ENCODE measurements at places on chromosomes 12 and 14.

DNA sequence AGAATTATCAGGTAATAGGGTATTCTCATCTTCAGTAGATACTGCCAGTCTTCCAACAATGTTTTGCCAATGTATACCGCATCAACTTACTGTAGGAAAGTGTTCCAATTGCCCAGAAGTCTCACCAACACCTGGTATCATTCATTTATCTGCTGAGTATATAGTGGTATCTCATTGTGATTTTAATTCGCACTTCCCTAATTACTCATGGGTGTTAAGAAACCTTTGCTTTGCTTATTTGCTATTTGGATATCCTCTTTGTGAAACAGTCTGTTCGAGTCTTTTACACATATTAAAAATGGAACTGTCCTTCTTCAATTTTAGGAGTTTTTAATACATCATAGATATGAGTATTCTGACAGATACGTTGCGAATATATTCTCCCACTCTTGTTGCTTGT is 6.1 kb downstream of the TM7SF3 start:
- no peak for DNase-seq

DNA sequence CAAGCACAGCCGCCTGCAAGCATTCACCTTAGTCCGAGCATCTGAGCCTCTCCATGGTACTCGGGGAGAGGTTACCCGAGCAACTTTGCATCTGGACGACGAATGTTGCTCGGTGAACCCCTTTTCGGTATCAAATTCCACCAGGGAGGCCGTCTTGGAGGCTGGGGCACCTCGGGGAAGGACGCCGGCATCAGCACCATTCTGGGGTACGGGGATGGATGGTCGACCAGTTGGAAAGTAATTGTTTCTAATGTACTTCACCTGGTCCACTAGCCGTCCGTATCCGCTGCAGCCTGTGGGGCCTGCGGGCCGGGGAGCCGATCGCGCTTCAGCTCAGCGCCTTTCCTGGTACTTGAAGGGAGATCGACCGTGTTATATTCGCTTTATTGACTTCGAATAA is 161.7 kb upstream of the RTL1 start:
- DNase-seq = no peak

GRCh38 chr14:100486025-100486828 is 101.0 kb downstream of the BEGAIN start:
- DNase-seq = peak; percentile 84

DNA sequence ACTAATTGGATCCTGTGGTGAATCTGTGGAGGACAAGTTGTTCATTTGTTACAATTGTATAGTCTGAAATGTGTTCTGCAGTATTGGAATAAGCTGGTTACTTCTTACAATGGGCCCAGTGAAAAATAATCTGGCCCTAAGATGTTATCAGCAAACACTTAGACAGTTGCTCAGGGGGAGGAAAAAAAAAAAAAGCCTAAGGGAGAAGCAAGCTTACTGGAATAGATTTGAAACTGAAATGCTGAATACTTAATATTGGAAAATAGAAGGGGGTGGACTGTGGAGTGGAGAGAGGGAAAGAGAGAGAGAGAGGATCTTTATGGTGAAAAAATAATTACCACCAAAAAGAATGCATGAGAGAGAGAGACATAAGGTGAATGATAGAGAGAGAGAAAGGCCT is 4.0 kb downstream of the FOXG1 start:
- DNase-seq = no peak

- DNase-seq = no peak
Measured at GRCh38 chr14:70047598-70048312, 141.0 kb downstream of the SLC8A3 start.

DNA sequence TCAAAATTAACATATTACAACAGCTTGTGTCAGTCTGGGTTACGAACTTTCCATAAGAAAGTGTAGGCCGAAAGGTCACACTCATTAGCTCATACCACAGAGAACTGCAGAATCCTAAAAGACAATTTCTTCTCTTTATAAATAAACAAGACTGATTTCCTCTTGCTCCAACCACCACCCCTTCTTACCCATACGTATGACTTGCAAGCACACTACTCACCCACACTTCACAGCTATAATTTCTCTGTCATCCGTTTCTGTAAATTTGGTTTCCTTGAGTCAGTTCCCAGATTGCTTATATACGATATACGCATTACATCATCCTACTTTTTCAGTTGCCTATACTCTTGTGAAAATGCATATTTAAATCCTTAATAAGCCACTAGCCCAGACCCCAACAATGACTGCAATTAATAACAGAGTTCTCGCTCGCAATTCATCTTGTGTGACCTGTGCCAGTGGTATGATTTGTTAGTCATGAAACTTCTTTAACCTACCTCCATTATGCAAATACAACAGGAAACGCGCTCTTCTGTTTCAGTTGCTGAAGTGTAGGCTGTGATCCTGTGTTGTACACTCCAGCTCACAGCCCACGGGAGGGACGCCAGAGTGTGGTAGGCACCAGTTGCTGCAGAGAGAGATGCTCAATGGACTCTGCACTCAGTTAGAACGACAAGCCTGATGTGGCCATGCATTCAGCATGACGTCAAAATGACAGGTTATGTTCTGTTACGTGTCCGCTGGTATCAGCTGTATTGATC is 417.6 kb downstream of the PDZRN4 start:
- DNase-seq = no peak

GRCh38 chr14:42198010-42198409 is 591.3 kb downstream of the LRFN5 start:
- DNase-seq = no peak

DNA sequence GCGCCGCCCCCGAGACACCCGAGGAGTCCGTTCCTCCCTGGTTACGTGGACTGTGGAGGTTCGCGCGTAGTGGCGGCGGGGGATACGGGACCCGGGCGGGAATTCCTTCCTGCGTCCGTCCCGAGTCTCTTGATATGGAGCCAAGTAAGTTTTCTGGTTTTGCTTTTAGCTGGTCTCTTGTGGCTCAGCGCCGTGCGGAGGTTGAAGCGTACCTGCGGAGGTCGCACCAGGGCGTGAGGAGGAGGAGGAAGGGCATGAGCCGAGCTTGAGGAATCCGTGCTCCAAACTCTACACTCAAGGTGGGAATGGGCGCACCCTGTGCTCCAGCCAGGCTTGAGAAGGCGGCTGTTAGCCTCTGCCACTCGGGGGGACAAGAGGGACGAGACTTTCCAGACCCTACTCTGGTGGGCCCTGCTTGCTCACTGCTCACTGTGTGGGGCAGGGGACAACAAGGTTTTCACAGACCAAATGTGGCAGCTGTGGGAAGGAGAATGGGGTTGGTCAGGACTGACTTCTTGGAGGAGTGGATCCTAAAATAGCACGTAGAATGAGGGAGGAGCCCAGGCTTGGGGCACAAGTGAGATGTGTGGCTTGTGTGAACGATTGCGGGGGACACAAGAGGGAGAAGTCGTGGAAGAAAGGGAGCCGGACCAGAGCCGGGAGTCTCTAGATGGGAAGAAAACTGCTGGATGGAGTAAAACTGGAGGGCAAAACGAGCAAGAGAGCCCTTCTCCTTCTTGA is 577 bp downstream of the ATG101 start:
- no peak for DNase-seq

- no peak for DNase-seq
Measured at GRCh38 chr14:55313480-55313879, 42.3 kb downstream of the FBXO34 start.

- no peak for DNase-seq
Measured at GRCh38 chr12:131511391-131511802, 199.5 kb upstream of the SFSWAP start.

GRCh38 chr12:2634471-2634870 is 160.3 kb upstream of the FKBP4 start:
- DNase-seq = peak; percentile 25

DNA sequence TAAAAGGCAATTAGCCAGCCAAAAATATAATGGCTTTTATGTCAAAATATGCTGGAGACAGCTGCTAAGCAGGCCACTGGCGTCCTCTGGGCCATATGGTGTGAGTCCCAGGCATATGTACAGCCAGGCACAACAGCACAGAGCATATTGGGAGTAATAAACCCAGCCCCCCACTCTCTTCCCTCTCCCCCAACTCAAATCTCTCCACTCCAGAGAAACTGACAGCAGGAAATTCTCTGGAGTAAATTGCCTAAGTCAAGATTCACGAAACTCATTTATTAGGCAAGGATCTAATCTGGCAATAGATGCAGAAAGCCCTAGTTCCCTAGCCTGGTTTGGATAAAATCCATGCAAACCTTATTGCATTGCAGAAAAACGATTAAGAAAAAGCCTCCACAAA is 147.9 kb upstream of the SEL1L start:
- DNase-seq = no peak

GRCh38 chr12:52612431-52613383 is 5.7 kb downstream of the KRT73 start:
- no peak for DNase-seq

DNA sequence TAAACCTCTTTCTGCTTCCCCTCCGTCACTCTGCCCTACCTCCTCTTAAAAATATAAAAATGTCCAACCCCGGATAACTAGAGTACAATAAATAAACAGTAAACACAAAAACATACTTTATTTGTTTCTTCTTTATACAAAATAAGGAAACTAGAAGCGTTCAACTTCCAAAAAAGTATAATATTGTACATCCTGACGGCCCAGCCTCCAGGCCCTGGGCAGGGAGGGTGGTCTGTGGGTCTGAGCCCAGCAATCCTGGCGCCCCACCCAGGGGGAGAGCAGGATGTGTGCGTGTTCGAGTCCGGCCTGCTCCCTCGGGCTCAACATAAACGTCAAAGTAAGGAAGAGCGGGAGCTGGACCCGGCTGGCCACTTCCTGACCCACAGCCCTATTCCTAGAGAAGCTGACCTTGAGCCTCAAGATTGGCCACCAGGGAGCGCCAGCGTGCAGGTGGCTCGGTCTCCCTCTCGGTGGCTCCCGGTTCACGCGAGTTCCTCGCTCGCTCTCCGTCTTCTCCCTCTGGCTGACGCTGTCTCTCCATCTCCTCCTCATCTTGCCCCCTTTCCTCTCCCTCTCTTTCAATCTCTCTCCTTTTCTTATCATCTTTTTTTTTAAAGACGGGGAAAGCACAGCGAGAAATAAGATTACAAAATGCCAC is 9.4 kb downstream of the LHX5 start:
- peak; percentile 63 for DNase-seq

GRCh38 chr14:89827265-89827664 is 127.3 kb downstream of the EFCAB11 start:
- DNase-seq = no peak

- peak; percentile 50 for DNase-seq
Measured at GRCh38 chr14:85060121-85060520, 469.8 kb upstream of the FLRT2 start.

GRCh38 chr14:60067882-60068281 is 23.8 kb upstream of the PCNX4 start:
- DNase-seq = no peak

- no peak for DNase-seq
Measured at GRCh38 chr12:20018406-20018805, 349.9 kb upstream of the PDE3A start.

DNA sequence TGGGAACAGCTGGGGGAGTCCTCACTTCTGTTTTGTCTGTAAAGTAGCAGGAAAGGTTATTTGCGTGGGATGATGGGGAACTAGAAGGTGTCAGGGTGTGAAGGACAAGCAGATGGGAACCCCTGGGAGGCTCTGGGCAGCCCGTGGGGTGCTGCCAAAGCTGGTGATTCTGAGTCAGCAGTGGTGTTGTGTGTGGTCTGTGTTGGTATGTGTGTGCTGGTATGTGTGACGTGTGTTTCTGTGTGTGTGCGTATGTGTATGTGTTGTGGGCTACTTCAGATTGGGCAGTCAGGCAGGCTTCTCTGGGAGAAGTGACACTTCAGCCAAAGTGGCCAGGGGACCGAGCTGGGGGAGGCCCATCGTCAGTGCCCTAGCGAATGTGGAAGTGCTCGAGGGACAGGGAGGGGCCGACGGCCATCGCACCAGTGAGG is 15.3 kb upstream of the BDKRB2 start:
- DNase-seq = peak; percentile 69

DNA sequence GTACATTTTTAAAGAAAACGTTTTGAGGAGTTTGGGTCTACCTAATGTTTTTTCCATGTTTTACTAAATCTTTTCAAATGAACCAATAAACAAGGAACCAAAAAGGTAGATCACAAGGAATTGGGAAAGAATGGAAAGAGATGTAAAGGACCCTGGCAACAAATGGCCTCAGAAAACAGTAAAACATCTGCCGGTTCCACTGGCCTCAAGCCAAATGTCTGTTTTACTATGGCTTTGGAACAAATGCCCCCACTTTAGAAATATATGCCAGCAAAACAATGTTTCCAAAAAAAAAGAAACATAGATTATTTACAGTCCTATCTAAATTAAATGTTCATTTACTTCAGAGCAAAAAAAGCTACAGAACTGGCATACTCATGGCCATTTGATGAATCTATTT is 3.0 kb downstream of the TRMT5 start:
- DNase-seq = no peak

DNA sequence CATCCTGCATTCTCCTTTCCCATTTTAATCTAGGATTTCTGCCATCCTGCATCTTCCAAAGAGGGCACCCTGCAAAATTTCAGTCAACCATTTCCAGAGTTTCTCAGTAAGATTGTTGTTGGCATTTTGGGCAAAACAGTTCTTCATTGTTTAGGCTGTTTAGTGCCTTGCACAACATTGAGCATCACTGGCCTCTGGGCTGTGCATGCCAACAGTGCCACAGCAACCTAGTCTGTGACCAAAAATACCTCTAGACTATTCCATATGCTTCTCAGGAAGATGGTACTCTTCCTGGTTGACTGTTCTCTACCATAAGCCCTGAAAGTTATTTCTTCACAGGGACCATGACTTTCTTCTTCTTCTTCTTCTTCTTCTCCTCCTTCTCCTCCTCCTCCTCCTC is 32.5 kb upstream of the ISM2 start:
- DNase-seq = no peak

DNA sequence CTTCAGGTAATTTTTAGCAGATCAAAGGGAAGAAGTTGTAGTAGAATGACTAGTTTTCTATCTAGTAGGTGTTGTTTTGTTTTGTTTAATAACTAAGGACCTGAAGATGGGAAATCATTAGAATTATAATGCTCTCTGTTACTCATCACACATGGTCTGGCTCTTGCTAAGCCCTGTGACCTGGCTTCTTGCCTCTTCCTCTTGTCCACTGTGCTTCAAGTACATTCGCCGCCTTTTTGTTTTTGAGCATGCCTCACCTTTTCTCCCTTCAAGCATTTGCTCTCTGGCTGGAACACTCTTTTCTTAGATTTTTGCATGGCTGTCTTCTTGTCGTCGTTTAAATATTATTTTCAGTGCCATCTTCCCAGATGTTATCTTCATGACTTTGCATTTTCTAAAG is 47.7 kb downstream of the DAAM1 start:
- no peak for DNase-seq

GRCh38 chr14:104601786-104602185 is 2.8 kb downstream of the TMEM179 start:
- DNase-seq = peak; percentile 24

DNA sequence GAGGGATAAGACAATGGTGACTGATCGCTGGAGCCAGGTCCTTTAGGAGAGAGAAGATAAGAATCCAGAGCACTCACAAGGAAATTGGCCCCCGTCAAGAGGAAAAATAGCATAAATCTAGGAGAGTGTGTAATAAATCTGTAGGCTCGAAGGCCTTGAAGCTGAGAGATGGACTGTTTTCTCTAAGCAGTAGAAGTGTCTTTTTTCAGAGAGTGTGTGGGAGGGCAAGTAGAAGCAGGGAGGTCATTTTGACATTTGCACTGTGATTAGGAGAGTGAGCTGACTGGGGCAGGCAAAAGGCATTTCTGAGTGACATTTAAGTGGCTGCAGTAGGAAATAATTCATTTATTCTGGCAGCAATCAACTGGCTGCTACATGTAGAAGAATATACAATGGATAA is 78.0 kb upstream of the DDHD1 start:
- no peak for DNase-seq

- DNase-seq = no peak
Measured at GRCh38 chr14:99616832-99617800, 13.1 kb upstream of the CCDC85C start.

Measured in foreskin fibroblast (primary cell).